ENCODE measurements at places on chromosomes 1 and 21. TPM values are rescaled to one million over a fixed set of nuclear protein-coding genes. Genes with fewer than 3 reads are reported as not detected.

GRCh38 chr1:168752171-168752832, 23.3 kb upstream of the DPT start:
- H3K36me3 ChIP-seq = no peaks in the 10 kb centered on the region
- H3K4me3 ChIP-seq = no peak overlapping the region
- H3K4me1 ChIP-seq = no peaks in the 10 kb centered on the region
- no peaks in the 10 kb centered on the region for H3K27me3 ChIP-seq
- no peak overlapping the region for H3K27ac ChIP-seq

GRCh38 chr21:45152265-45152746, 77.9 kb downstream of the ADARB1 start:
- H3K27me3 ChIP-seq = no peaks in the 10 kb centered on the region
- no peak overlapping the region for H3K27ac ChIP-seq
- H3K4me3 ChIP-seq = no peak overlapping the region
- no peak for DNase-seq
- H3K36me3 ChIP-seq = peaks cover 51% of the 10 kb centered on the region

DNA sequence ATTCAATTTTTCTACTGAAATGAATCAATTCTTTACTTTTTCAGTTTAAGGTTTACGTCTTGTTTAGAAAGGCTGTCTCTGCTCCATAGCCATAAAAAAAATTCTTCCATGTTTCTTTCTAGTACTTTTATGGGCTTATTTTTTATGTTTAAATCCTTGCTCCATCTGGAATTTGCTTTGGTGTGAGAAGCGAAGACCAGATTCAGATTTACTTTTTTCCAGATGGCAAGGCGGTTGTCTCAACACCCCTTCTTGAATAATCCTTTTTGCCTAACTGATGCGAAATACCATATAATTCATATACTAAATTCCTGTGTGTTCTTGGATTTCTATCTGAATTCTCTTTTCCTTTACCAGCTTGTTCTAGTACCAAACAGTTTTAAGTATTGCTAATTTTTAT, 101.5 kb downstream of the C1orf94 start:
- DNase-seq = no peak
- no peak overlapping the region for H3K27ac ChIP-seq
- no peaks in the 10 kb centered on the region for H3K4me1 ChIP-seq
- no peak overlapping the region for H3K4me3 ChIP-seq
- no peaks in the 10 kb centered on the region for H3K27me3 ChIP-seq
- no peaks in the 10 kb centered on the region for H3K36me3 ChIP-seq

GRCh38 chr1:171455967-171456366, 29.4 kb upstream of the PRRC2C start:
- no peaks in the 10 kb centered on the region for H3K4me1 ChIP-seq
- DNase-seq = peak; percentile 11
- no peak overlapping the region for H3K4me3 ChIP-seq

DNA sequence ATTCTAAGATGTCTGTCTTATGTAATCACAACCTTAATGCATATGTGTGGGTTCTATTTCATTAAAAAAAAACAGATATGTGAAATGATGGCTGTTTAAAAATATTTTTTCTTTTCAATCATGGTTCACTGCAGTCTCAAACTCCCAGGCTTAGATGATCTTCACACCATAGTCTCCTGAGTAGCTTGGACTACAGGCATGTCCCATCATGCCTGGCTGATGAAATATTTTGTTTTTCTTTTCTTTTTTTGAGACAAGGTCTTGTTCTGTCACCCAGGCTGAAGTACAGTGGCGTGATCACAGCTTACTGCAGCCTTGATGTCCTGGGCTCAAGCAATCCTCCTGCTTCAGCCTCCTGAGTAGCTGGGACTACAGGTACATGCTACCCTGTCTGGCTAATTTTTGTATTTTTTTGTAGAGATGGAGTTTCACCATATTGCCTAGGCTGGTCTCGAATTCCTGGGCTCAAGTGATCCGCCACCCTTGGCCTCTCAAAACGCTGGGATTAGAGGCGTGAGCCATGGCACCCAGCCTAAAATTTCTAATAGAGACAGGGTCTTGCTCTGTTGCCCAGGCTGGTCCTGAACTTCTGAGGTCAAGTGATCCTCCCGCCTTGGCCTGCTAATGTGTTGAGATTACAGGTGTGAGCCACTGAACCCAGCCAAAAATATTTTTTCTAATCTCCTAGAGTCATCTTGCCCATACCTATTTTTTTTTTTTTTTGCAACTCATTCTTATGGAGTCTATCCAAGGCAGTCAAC, 67.6 kb downstream of the GIPC2 start:
- H3K27ac ChIP-seq = no peak overlapping the region
- no peak for DNase-seq
- H3K27me3 ChIP-seq = no peaks in the 10 kb centered on the region
- 0 out of 2 replicates have a peak, but pooled peaks cover 2% of the 10 kb centered on the region for H3K4me1 ChIP-seq
- no peak overlapping the region for H3K4me3 ChIP-seq

- H3K4me3 ChIP-seq = no peak overlapping the region
- H3K4me1 ChIP-seq = peaks cover 18% of the 10 kb centered on the region
- H3K27me3 ChIP-seq = no peaks in the 10 kb centered on the region
- peaks cover 7% of the 10 kb centered on the region for H3K36me3 ChIP-seq
Measured at GRCh38 chr1:67818725-67819301, 14.5 kb downstream of the GNG12 start.

- H3K27me3 ChIP-seq = no peaks in the 10 kb centered on the region
- H3K4me3 ChIP-seq = peak overlapping the region; percentile 60
- H3K4me1 ChIP-seq = peaks cover 5% of the 10 kb centered on the region
- peak; percentile 34 for DNase-seq
Measured at GRCh38 chr1:180912211-180912800, 391 bp upstream of the KIAA1614 start.

DNA sequence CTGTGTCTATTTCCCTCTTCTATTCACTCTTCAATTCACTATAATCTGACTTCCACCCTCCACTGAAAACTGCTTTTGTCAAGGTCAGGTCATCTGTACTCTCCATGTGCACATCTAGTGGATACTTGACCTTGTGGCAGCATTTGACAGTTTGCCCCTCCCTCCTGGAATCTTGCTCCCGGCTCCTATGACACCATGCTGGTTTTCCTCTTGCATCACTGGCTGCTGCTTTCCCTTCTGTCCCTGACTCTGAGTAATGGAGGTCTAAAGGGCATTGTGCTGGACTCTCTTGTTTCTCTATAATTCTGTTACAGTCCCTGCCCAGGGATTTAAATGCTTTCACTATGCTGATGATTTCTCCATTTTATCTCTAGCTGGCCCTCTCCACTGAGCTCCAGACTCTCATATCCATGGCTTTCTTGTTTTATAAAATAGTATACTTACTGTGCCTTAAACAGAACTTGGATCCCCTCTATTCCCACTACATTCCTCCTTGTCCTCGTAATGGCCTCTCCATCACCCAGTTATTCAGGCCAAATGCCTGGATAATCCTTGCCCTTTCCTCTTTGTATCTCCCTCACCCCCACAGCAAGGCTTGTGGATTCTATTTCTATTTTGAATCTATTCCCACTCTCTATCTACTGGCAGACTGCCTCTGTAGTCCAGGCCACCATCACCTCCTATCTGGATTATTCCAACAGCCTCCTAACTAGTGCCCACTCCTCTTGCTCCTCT, 36.8 kb upstream of the PODN start:
- H3K27me3 ChIP-seq = no peaks in the 10 kb centered on the region
- H3K27ac ChIP-seq = peak overlapping the region; percentile 59
- H3K36me3 ChIP-seq = peaks cover 7% of the 10 kb centered on the region
- H3K4me1 ChIP-seq = peaks cover 8% of the 10 kb centered on the region
- DNase-seq = peak; percentile 87

GRCh38 chr21:35043549-35043948, 5.6 kb downstream of the RUNX1 start:
- no peak for DNase-seq
- H3K27ac ChIP-seq = no peak overlapping the region
- no peaks in the 10 kb centered on the region for H3K27me3 ChIP-seq
- peaks cover 12% of the 10 kb centered on the region for H3K4me1 ChIP-seq

- no peak overlapping the region for H3K27ac ChIP-seq
- DNase-seq = no peak
- H3K4me3 ChIP-seq = no peak overlapping the region
- no peaks in the 10 kb centered on the region for H3K4me1 ChIP-seq
Measured at GRCh38 chr21:41628256-41628655, 120.3 kb upstream of the TMPRSS2 start.

DNA sequence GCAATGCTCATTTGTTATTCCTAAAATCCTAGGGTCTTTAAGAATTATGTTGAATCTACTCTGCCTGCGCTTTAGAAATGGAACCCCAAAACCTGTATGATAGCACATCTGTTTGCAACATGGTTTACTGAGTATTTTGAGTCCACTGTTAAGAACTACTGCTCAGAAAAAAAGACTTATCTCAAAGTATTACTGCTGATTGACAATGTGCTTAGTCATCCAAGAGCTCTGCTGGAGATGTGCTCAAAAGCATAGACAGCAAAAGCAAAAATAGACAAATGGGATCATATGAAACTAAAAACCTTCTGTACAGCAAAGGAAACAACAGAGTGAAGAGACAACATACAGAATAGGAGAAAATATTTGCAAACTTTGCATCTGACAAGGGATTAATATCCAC, 107.0 kb downstream of the CTH start:
- no peaks in the 10 kb centered on the region for H3K36me3 ChIP-seq
- no peaks in the 10 kb centered on the region for H3K27me3 ChIP-seq
- no peak overlapping the region for H3K27ac ChIP-seq
- no peaks in the 10 kb centered on the region for H3K4me1 ChIP-seq

- peaks cover 58% of the 10 kb centered on the region for H3K36me3 ChIP-seq
- H3K4me3 ChIP-seq = no peak overlapping the region
- H3K4me1 ChIP-seq = no peaks in the 10 kb centered on the region
- peak; percentile 17 for DNase-seq
- H3K27ac ChIP-seq = no peak overlapping the region
Measured at GRCh38 chr1:158095737-158096335, 84.9 kb upstream of the CD1D start.

- no peaks in the 10 kb centered on the region for H3K4me1 ChIP-seq
- no peak overlapping the region for H3K4me3 ChIP-seq
- H3K27ac ChIP-seq = no peak overlapping the region
- H3K36me3 ChIP-seq = no peaks in the 10 kb centered on the region
Measured at GRCh38 chr1:107486349-107486748, 345.5 kb downstream of the NTNG1 start.

GRCh38 chr1:25140073-25140797, 92.1 kb downstream of the SYF2 start:
- no peak for DNase-seq
- no peaks in the 10 kb centered on the region for H3K36me3 ChIP-seq
- H3K27me3 ChIP-seq = peaks cover 70% of the 10 kb centered on the region
- no peak overlapping the region for H3K27ac ChIP-seq

GRCh38 chr1:51088474-51088873, 13.6 kb upstream of the C1orf185 start:
- H3K4me1 ChIP-seq = no peaks in the 10 kb centered on the region
- no peak overlapping the region for H3K27ac ChIP-seq
- no peak for DNase-seq
- no peak overlapping the region for H3K4me3 ChIP-seq
- peaks cover 9% of the 10 kb centered on the region for H3K27me3 ChIP-seq
- no peaks in the 10 kb centered on the region for H3K36me3 ChIP-seq

DNA sequence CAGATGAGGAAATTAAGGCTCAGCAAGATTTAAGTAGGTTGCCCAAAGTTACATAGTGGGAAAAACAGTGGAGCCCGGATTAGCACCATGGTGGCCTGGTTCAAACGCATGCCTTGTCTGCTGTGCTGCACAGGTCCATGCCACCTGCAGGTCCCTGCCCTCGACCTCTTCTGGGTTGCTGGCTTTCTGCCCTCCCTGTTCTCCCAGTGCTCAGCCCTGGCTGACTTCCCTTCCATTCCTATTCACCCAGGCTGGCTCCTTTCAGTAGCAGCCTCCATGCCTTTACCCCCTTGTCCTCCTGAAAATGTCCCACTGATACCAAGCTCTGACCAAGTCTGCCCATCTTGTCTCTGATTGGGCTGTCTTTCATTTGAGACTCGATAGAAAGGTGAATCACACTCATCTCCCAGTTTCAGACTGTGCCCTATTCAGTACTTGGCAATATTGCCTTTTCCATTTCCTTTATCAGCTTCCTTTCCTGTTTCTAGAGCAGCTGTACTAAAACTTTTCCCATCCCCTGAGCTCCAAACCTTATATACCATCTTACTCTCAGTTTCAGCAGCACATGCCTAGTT, 75.8 kb downstream of the ST3GAL3 start:
- no peaks in the 10 kb centered on the region for H3K36me3 ChIP-seq
- no peaks in the 10 kb centered on the region for H3K27me3 ChIP-seq
- no peak overlapping the region for H3K4me3 ChIP-seq
- H3K4me1 ChIP-seq = peaks cover 12% of the 10 kb centered on the region

LIX1L gene
- polyA plus RNA-seq = 26.9 TPM

NBPF3 gene
- 6.7 TPM for polyA plus RNA-seq

GUCA2B gene
- not detected for polyA plus RNA-seq

BRDT gene
- polyA plus RNA-seq = not detected
